Fibroblast of skin of left biceps (primary cell): ENCODE measurements at places on chromosomes 5 and 9.

DNA sequence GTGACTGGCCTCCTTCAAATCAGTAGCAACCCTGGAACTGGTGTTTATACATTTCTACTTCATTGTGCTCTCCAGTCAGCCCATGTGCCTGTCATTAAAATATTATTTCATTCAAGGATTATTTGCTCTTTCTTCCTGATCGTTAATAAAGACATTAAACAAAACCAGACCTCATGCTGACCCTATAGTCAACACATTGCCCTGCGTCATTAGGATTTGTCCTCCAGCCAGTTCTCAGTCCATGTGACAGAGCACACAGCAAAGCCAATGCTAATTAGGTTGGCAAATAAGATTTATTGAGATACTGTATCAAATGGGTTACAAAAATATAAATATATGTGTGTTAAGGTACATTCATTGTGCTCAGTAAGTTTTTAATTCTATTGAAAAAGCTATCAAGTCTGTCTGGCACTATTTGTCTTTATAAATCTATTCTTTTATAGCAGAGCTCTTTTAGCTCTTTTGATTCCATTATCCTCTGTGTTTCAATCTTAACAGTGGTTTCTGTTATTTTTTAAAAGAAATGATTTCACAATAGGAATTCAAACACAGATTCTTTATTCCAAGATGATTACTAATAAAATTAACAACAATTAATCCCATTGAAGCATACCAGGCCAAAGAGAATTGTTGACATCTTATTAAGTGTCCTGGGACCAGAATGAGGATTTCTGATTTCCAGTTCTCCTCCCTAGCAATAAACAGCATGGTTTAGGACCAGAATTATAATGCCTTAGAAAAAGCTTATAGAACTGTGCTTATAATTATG is 209.4 kb upstream of the RGMB start:
- DNase-seq: no peak

DNA sequence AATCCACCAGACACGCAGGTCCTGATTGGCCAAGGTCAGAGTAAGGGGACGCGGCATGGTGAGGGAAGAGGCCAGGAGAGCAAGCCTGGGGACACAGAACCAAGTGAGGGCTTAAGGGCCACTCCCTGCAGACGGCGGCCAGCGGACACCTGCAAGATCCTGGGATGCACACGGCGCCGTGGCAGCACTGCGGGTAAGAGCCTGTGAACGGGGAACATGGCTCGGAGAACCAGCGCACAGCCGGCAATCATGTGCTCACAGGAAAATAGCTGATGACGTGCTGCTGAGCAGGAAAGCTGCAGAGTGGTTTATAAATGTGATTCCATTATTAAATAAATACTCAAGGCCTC is 27.0 kb upstream of the NSMF start:
- no peak for DNase-seq

GRCh38 chr9:75039801-75040200 is 11.7 kb upstream of the CARNMT1 start:
- DNase-seq: no peak

DNA sequence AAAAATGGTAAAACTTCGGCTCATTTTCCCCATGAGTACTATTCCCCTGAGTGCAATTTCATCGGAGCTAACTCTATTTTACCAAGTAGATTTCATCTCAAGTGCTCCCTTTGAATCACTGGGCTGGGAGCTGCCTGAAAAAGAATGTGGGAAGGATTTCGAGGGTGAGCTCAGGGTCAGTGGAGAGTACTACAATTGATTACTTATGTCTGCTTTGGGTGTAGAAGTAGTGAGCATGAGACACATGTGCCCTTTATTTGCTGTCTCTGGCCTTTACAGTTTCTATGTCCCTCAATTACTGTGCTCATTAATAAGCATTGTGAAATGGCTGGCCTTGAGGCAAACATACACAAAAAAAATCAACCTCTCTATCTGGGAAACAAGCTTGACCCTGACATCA is 172.7 kb upstream of the RFX3 start:
- no peak for DNase-seq

DNA sequence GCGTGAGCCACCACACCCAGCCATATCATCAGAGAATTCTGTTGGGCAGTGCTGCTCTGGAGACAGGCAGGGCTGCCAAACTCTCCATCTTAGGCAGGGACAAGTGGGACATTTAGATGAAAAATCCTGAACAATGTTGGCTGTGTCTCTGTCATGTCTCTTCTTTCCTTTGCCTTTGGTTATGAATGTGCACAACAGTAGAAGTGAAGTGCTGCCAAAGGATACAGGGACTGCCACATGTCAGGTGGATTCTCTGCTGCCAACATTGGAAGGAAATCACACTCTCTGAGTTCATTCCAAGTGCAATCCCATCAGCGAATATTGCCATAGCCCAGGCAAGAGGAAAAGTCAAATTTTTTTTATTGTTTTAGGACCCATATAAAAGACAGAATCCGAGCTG is 348.8 kb downstream of the TRPM3 start:
- DNase-seq: no peak

GRCh38 chr5:142748568-142749249 is 21.5 kb upstream of the ARHGAP26 start:
- no peak for DNase-seq

DNA sequence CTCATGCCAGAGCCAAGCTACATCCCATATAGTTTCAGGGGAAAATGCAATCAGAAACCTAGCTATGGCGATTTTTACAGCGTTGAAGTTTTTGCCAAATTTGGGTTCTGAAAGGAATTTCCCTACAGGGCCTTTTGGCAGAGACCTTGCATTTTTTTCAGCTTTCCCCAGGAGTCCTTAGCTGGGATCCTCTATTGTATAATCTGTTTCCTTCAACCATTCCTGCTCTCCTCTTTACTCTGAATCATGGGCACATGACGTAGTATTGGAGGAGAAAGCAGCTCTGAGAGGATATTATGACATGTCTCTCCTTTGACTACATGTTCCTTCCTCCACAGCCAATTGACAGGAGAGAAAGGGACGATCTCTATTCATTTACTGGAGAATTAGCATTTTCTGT is 118.5 kb upstream of the ERCC6L2 start:
- DNase-seq: peak; percentile 69

DNA sequence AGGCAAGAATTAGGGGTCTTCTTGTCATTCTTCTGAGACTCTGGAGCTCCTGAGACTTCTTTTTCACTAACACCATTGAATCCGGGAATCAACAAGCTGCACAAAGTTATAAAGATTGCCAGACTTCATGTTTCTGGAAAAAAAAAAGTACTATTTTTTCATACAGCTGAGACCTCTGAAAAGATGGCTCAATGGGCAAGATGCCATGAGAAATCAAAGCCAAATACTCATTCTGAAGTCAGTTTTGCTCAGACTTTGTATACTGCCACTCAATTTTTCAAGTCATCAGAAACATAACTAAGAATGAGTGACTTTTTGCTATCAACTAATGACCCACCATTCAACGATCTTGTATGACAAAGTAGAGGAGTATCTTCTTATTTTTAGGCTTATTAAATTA is 512.0 kb downstream of the RAB3C start:
- DNase-seq: no peak

GRCh38 chr9:86763791-86764190 is 183.5 kb downstream of the GAS1 start:
- DNase-seq: no peak

GRCh38 chr9:69173497-69173890 is 583 bp upstream of the TJP2 start:
- DNase-seq: no peak

- no peak for DNase-seq
Observed at GRCh38 chr5:77174526-77174925, 36.0 kb upstream of the PDE8B start.
